Iris pigment epithelial cell (primary cell): ENCODE measurements at places on chromosomes 2 and 18.
A peak's percentile ranks its signal among the peaks of the same experiment; 100 is the strongest.

DNA sequence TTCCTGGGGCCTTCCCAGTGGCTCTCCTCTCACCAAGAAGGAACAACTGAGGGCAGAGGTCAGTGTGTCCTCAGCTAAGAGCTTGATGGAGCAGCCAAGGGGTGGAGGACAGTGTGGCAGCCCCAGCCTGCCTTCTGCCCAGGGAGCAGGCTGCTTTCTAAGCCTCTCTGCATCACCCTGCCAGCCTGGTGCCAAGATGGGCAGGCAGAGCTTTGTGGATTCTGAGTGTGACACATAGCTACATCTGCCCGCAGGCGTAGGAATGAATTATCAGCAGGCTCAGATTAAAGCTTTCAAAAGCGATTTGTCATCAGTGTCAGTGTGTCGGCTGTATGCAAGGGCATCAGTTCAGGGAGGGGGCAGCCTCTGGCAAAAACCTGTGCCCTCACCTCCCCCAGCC, 8.7 kb downstream of the MAL start:
- no peak for DNase-seq

- DNase-seq = no peak
Measured at GRCh38 chr18:10536280-10536679, 10.5 kb downstream of the NAPG start.

GRCh38 chr18:36828157-36828629, 609 bp downstream of the TPGS2 start:
- DNase-seq = peak; percentile 82

DNA sequence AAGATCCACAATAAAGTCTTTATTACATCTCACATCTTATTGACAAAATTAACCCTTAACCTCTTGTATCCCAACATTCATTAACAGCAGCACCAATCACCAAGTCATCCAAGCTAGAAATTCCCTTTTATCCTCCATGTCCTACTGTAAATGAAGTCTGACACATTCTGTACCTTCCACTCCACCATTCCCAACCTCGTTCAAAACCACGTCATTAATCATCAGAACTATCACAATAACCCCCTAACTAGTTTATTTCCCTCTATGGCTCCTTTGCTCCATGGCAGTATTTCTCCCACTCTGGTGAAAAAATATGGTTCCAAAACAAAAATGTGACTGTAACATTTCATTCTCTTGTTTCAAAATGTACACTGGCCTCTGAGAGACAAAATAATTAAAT, 1626.2 kb downstream of the LRP1B start:
- no peak for DNase-seq

DNA sequence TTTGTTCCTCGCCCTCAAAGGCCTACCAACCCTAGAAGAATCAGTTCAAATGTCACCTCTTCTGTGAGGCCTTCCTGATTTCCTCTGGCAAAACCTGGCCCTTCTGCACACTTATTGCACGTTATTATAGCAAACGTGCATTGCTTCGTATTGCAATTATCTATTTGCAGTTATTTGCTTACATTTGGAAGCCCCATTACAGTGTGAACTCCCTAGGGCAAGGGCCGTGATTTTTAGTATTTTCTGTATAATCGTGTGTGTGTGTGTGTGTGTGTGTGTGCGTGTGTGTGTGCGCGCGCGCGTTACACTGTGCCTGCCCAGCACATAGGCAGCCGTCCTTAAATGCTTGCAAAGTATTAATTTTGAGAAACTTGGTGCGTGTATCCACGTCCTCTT, 460 bp upstream of the SEMA4F start:
- DNase-seq = no peak

DNA sequence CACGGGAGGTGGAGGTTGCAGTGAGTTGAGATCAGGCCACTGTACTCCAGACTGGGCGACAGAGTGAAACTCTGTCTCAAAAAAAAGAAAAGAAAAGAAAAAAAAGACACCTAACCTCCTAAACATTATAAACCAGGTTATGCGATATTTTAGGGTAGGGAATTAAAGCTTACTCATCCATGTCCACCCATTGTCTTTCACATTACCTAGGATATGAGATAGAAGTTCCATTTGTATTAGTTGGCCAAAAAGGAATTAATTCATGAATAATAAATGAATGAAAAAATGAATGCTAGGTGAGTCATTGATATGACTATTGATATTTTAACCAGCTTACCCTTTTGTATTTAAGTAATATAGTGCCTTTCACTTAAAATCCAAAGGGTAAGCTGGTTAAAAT, 132.9 kb downstream of the FAM161A start:
- no peak for DNase-seq

GRCh38 chr2:203673933-203674332, 32.5 kb upstream of the CD28 start:
- DNase-seq = peak; percentile 63

GRCh38 chr2:120735746-120736170, at the start of gene GLI2:
TSS of gene GLI2 (plus strand) at chr2:120735868. CDS start at chr2:120797321, 61,453 bp downstream.
- peak; percentile 95 for DNase-seq

DNA sequence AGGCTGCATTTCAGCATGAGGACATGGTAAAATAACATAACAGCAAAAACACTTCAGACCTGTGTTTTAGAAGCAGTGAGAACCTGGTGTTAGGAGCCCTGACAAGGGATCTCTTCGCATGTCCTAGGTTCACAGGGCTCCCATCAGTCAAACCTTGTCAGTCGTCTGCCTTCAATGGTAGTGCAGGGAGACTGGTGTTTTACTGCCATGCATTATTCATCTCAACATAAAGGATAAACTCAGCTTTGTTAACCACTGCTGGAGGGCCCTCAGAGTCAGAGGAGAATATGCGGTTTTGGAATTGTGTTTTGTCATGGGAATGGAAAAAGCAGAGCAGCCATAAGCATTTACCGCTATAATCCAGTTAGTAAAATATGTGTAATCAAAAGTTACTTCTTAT, 275.9 kb upstream of the GCFC2 start:
- no peak for DNase-seq
